Cardiac atrium fibroblast (primary cell): ENCODE measurements at places on chromosomes 12 and 14. TPM values are rescaled to one million over a fixed set of nuclear protein-coding genes. Genes with fewer than 3 reads are reported as not detected.

Gene IL22
- total RNA-seq = not detected in 2 replicates

Gene ITGB7
- 0.18 TPM in 1 of 2 replicates, not detected in the other for total RNA-seq

Gene DACT1
- 4.5 and 12.8 TPM in 2 replicates for total RNA-seq

Gene SMIM41
- total RNA-seq = not detected in 2 replicates

Gene KRR1
- total RNA-seq = 18.6 and 33.7 TPM in 2 replicates

Gene FAM181A
- not detected in 2 replicates for total RNA-seq

Gene CYP46A1
- total RNA-seq = under 0.01 and 1.4 TPM in 2 replicates

Gene ANO2
- under 0.01 TPM in 1 of 2 replicates, not detected in the other for total RNA-seq

Gene MAP1LC3B2
- total RNA-seq = not detected in 2 replicates

Gene PARPBP
- total RNA-seq = 1.8 and 5.0 TPM in 2 replicates

Gene CLEC4D
- total RNA-seq = not detected in 2 replicates

Gene GSC
- not detected in 2 replicates for total RNA-seq

Gene EIF2S3B
- 0.49 and 0.54 TPM in 2 replicates for total RNA-seq

Gene SERPINA3
- 324 and 530 TPM in 2 replicates for total RNA-seq

Gene NFE2
- total RNA-seq = 1.6 TPM in 1 of 2 replicates, not detected in the other

Gene CDCA4
- 11.4 and 11.5 TPM in 2 replicates for total RNA-seq

Gene CRACR2A
- 3.4 and 4.2 TPM in 2 replicates for total RNA-seq

Gene KRT71
- not detected in 2 replicates for total RNA-seq

Gene DYNLL1
- 292 and 308 TPM in 2 replicates for total RNA-seq

Gene EPYC
- not detected in 2 replicates for total RNA-seq

Gene CIROP
- total RNA-seq = not detected in 2 replicates

Gene ANAPC7
- 21.5 and 32.1 TPM in 2 replicates for total RNA-seq

Gene TM7SF3
- total RNA-seq = 16.6 and 31.1 TPM in 2 replicates

Gene KLRG1
- 0.32 TPM in 1 of 2 replicates, not detected in the other for total RNA-seq

Gene KRT6A
- not detected in 2 replicates for total RNA-seq

Gene KLHDC1
- total RNA-seq = 2.5 and 2.6 TPM in 2 replicates

Gene CLEC9A
- not detected in 2 replicates for total RNA-seq

Gene BICDL1
- total RNA-seq = not detected in 2 replicates

Gene A2M
- 18.8 and 30.1 TPM in 2 replicates for total RNA-seq
